ENCODE measurements at places on chromosomes 7 and 10.

DNA sequence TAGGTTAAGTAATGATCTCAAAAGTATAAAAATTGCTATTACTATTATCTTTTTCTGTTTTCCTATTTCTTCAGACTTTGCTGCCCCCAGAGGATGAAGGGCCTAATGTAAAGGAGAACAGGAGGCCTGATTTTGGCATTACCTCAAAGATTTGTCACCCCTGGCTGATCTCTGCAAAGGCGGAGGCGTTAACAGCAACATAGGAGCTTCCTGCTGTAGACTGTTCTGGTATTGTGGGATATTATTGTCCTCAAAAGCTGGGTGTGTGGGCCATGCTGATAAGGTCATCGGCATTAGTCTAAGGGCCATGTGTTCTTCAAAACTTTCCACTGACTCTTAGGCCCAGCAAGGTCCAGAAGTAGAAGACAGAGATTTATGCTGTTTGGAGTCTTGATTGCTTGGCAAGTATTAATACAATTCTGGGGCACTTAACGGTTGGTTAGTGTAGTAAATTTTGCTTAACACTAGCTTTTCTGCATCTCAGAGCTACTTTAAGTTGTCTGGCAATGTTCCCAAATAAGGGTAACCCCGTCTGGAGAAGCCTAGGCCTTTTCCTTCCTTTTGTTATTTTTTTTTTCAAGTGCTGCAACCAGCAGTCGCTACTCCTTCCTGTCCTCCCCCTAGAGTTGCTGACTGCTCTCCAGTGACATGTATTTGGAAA is 14.0 kb upstream of the ENTPD1 start:
- no peak for DNase-seq

- DNase-seq: no peak
Measured at GRCh38 chr7:53426145-53426750, 390.8 kb downstream of the POM121L12 start.

GRCh38 chr10:802506-802905 is 113.0 kb upstream of the DIP2C start:
- DNase-seq: no peak

DNA sequence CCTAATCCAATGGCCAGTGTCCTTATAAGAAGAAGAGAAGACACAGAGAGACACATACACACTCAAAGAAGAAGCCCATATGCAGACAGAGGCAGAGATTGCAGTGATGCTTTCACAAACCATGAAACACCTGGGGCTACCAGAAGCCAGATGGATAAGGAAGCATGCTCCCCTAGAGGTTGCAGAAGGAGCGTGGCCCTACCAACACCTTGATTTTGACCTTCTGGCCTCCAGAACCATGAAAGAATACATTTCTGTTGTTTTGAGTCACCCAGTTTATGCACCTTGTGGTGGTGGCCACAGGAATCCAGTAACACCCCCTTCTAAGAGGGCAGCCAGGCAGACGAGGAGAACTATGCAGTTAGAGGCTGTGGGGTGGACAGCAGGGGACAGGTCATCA is 43.5 kb downstream of the AOC1 start:
- DNase-seq: no peak

- DNase-seq: no peak
Measured at GRCh38 chr7:71237945-71238344, 106.0 kb downstream of the GALNT17 start.

GRCh38 chr7:1325646-1326510 is 93.2 kb downstream of the UNCX start:
- no peak for DNase-seq

GRCh38 chr10:101834341-101834740 is 9.3 kb downstream of the KCNIP2 start:
- DNase-seq: no peak

DNA sequence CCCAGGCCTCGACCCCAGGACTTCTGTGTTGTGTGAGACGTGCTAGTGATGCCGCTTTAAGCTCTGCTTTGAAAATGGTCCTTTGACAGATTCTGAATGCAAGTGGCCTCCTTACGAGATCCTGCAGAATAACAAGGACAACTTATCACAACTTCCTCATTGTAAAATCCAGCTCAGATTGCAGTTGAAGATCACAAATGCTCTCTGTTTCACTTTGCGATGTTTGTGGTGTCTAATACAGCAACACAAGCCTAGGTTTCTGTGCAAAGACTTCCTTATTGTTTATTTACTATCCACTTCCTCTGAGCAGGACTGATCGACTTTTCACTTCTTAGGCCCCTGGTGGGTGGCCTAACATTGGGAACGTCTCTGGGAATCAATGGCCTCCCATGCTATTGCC is 31.7 kb upstream of the INSIG1 start:
- DNase-seq: no peak

DNA sequence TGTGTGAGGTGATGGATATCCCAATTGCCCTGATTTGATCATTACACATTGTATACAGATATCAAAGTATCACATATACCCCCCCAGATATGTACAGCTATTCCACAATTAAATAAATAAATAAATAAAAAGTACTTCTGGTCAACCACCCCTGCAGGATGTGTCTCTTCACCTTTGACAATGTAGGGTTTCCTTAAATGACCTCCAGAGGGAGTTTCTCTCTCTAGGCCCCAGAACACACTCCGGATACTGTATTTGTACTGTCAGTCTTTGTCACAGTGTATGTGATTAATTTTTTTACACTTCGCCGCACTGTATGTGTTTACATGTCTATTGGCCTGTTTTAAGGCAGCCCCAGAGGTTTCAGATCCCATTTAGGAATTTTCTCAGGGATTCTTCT is 123.6 kb downstream of the ADCYAP1R1 start:
- no peak for DNase-seq

DNA sequence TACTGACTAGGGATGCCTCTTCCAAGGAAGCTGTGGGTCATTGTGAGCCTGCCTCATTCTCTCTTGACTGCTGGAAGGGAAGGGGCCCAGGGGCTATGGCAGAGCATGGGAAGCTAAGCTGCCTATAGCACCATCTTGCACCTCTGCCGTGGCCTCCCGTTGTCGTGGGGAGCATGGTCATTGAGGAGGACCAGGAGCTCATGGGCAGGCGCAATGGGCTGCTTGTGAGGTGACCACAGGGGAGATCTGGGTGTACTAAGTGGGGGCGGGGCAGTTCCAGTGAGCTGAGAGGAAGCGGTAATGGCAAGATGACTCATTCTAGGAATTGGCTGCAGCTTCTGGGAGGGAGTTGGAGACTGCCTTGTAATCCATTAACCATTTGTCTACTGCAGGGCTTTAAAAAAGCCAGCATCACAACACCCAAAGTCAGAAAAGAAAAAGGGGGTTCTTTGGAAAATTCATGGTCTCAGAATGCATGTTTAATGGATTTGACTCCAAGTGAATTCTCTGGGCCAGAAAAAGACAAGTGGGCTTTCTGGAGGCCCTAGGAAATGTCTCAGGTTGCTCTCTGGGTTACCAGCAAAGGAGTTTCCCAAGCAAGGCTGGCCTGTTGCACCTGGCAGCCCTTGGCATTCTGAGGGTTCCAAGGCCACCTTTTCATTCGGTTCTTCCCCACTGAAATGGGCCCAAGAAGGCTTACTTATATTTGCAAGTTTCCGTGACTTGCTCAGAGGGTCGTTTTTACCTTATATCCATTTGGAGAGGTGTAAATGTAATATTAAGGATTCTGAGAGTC is 3.6 kb downstream of the DUSP5 start:
- DNase-seq: peak; percentile 13

DNA sequence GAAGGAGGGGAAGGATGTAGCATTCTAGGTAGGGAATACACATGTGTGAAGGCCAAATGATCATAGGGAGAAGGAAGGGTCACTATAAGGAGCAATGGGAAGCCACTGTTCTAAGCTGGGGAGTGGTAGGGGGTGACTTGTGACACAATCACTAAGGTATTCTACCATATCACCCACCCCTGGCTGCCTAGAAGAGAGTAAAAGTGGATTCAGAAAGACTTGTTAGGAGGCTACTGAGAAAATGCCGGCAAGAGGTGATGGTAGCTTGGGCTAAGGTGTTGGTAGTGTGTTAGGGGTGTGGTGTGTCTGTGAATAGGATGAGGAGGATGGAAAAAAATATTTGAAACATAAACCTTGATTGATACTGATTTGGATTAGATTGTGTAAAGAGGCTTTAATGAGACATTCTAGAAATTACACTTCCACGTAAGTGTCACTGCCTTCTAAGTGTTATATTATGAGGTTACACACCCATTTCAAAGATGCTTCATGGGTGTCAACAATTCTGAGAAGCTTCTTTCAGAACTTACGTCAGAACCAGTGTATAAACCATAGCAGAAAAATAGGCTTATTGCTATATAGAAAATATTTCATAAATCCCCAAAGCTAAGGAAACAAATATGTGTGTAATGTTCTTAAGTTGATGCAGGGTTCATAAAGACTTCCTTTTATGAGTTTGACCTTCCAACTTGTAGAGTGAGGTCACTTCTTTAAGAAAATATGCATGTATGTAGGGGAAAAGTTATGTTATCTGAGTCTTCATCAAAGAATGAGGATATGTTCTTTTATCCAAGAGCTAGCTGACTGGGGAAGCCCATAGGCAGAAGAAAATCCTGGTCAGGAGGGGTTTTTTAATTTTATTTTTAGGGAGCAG is 5.6 kb upstream of the BPGM start:
- DNase-seq: no peak

DNA sequence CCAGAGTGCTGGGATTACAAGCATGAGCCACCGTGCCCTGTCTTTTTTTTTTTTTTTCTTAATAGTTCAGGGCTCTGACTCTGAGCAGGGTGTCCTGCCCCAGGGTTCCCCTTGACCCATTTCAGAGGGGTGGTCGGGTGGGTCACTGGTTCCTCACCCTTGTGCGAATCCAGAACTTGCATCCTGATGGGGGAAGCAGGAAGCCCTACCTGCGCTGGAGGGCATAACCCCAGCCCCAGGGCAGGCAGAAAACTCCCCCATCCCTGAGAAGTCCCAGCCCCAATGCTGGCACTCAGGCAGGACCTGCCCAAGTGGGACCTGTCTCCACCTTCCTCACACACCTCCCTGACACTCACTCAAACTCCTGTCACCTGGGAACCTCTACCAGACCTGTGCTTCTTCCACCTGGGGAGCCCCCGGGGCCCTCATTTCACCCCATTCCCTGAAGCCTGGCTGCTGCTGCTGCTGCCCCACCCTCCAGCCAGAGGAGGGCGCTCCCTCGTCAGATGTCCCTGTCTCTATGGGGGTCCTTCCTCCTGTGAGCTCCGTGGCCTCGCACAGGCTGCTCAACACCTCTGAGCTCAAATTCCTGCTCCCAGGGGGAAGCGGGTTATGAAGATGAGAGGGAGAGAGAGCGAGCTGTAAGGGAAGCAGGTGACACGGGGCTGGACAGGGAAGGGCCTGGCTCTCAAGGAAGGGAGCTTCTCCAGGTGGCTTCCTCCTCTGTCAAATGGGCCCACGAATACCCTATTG is 15.1 kb upstream of the ZNF273 start:
- DNase-seq: peak; percentile 77

GRCh38 chr10:50884302-50884701 is 1.1 kb downstream of the A1CF start:
- no peak for DNase-seq

GRCh38 chr10:16820421-16820820 is 3.2 kb upstream of the RSU1 start:
- no peak for DNase-seq

GRCh38 chr7:98567991-98568390 is 49.1 kb upstream of the NPTX2 start:
- no peak for DNase-seq

GRCh38 chr10:92530891-92531535 is 42.9 kb downstream of the IDE start:
- no peak for DNase-seq

GRCh38 chr10:132524443-132525285 is 12.9 kb upstream of the INPP5A start:
- DNase-seq: no peak

GRCh38 chr10:12391206-12391605 is 41.9 kb downstream of the CAMK1D start:
- no peak for DNase-seq

DNA sequence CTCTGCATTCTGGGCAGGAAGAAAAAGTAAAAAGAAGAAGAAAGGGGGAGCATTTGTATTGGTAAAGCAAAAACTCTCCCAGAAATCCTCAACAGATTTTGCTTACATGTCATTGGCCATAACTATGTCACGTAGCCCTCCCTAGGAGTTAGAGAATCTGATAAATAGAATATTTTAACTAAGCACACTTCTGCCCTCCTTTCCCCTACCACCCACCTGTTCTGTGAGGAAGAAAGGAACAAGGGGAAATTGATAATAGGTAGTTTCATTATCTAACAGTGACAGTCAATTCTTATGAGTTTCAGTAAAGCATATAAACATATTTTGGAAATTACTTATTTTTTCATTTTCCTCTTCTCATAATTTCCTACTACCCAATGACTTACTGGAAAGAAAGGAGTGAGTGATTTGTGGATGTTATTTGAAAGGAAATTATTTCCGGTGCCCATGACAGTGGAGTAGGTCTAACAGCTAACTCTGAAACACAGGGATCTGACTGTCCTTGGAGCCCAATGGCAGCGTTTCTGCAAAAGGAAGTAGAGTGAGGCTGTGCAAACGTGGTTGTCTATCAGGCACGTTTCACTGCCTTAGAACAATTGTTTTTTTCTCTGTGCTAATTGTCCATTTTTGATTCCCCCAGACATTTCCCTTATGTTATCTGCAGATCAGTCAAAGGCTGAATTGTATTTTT is 128.6 kb upstream of the MDFIC start:
- DNase-seq: no peak

- DNase-seq: no peak
Measured at GRCh38 chr7:31529103-31529502, 15.2 kb downstream of the ITPRID1 start.

DNA sequence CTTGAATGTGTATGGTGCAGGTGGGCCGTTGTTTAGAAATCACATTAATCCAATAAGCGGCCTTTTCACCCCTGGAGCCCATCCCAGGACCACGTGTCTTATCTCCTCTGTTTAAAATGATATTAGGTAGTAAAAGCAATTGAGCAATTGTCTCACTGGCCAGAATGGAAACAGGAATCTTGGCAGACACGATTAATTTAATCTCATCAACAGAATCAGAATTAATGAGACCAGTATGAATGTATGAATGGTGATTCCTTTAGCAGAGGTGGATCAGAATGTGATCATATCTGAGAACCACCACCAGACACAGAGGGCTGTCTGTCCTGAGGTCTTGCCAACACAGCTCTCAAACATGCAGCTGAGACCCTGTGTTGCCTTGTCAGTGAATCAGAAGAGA is 1591.4 kb downstream of the REEP3 start:
- DNase-seq: no peak

DNA sequence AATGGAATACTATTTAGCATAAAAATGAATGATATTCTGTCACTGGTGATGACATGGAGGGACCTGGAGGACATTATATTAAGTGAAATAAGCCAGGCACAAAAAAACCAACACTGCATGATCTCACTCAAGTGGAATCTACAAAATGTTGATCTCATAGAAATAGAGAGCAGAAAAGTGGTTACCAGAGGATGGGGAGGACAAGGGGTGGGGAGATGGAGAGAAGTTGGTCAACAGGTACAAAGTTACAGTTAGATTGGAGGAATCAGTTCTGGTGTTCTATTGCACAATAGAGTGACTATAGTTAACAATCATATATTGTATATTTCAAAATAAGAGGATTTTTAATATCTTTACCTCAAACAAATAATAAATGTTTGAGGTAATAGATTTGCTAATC is 24.7 kb upstream of the SLC18A3 start:
- DNase-seq: no peak
